Hepatocyte (in vitro differentiated cells): ENCODE measurements at places on chromosomes 13 and 19. TPM values are rescaled to one million over a fixed set of nuclear protein-coding genes. Genes with fewer than 3 reads are reported as not detected.

- no peak for DNase-seq
Observed at GRCh38 chr19:18484992-18485391, 36.9 kb downstream of the ELL start.

GRCh38 chr13:56755181-56755935 lies 385.4 kb upstream of the PRR20A start:
- DNase-seq: peak; percentile 16

- peak; percentile 29 for DNase-seq
Observed at GRCh38 chr19:10603084-10603872, 16.2 kb upstream of the AP1M2 start.

- DNase-seq: no peak
Observed at GRCh38 chr13:45700971-45701900, 884 bp upstream of the CBY2 start.

DNA sequence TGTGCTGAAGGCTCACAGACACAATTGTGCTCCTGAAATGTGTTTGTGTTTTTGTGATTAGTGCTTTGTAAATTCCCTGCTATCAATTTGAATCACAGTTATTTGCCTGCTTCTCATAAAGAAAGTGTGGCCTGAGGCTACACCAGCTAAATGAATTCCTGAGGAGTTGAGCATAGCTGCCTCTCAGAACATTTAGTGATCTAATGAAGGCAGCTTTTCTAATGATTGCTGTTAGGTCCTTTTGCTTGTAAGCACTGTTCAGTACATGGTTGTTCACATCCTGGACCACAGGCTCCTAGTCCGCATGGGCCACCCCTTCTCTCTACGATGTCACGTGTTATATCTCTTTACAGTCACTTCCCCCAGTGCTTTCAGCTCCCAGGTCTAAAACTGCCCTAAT lies 238.2 kb downstream of the B3GLCT start:
- no peak for DNase-seq

GRCh38 chr13:65971541-65971940 lies 1258.6 kb downstream of the PCDH9 start:
- DNase-seq: no peak

DNA sequence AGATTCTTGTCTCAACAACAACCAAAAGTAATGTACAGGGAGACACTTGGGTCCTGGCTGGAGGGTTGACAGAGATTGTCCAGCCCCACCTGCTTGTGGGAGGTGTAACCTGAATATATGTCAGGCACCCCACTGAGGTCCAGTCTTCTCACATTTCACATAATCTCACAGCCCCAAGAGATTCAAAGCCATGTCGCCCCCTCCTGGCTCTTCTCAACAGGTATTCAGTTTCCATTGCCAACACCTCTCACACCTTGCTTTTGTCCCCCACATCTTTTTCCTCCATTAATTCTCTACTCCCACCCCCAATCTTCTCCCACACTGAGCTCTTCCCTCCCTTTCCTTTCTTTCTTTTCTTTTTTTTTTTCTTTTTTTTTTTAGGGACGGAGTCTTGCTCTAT lies 11.2 kb downstream of the UNC13A start:
- no peak for DNase-seq

DNA sequence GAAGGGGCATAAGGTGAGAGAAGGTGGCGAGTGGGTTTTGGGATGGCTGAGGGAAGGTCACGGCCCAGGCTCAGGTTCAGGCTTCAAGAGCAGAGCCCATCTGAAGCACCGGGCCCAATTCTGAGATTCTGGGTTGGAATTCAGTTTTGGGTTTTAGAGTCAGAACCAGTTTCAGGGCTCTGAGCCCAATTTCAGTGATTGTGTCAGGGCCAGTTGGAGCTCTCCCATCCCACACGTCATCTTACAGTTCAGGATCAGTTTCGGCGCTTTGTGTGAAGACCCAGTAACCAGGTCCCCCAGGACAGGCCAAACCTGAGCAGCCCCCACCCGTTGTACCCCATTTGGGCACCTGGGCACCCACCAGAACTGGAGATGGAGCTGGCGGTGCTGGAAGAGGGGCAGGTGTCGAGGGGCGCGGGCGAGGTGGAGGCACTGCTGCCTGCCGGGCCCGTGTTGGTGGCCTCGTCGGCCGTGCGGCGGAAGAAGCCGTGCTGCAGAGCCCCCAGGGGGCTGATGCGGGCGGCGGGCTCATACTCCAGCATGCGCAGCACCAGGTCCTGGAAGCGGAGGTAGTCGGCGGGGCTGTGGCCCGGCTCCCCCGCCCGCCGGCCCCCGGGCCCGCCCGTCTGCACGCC lies 7.5 kb downstream of the DYRK1B start:
- DNase-seq: no peak

- no peak for DNase-seq
Observed at GRCh38 chr19:45245334-45245787, at the start of gene EXOC3L2. TSS of gene EXOC3L2 (minus strand) at chr19:45245407. CDS start at chr19:45239045, 6,362 bp downstream.

GRCh38 chr19:8355631-8356402 lies 8.1 kb upstream of the ANGPTL4 start:
- DNase-seq: peak; percentile 53

DNA sequence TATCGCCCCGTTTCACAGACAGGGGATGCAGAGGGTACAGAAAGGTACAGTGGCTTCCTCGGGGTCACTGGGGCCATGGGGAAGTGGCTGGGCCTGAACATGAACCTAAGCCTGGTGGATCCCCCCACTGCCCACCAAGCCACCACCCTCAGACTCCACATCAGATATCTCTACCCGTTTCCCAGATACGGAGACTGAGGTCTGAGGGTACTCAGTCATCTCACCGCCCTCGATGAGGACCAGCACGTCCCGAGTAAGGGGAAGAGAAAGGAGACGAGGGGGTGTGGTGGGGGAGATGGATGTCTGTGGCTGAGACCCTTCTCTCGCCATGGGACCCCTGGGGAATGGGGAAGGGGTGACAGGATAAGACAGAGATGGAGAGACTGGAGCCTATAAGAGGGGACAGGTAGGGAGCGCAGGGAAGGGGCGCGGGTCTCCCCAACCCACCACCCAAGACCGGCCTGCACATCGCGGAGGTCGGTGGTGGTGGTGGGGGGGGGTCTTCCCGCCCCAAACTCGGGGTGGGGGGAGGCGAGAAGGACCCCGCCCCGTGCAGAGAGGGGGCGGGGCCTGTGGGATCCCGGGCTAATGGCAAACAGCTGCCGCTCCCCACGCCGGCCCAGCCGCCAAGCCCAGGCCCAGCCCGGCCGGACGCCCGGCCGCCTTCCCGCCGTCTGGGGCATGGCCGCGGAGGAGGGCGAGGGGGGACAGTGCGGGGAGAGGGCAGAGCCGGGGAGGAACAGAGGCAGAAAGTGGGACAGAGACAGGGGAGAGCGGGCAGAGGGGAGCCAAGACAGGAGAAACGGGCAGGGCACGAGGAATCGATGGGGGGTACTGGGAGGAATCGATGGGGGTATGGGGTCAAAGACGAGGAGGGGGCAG lies 698 bp downstream of the KANK2 start:
- peak; percentile 72 for DNase-seq

GRCh38 chr13:95924389-95924994 lies 128.7 kb downstream of the UGGT2 start:
- DNase-seq: peak; percentile 47

DNA sequence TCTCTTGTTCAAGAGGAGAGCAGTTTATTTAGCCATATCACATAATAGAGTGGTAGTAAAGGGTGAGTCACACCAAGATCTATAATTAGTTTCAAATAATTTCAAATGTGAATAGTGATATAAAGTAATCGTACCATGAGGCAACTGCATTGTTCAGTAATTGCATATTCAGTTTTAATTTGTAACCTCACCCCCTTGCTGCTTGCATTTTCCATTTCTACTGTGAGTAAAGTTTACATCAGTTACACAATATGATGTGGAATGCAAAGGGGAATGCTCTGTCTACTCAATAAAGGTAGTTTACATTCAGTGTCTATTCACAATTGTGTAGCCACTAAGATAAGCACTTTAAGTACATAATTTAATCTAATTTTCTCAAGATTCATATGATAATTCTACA lies 1695.7 kb upstream of the SPRY2 start:
- no peak for DNase-seq

Gene NCR1
- polyA plus RNA-seq: not detected in 2 replicates
